Activated CD4-positive, alpha-beta T cell treated with anti-CD3 and anti-CD28 coated beads, Interleukin-2, amount 50 U/mL, for 48 hours (primary cell): ENCODE measurements at places on chromosomes 12 and 14.
A peak's percentile ranks its signal among the peaks of the same experiment; 100 is the strongest.

GRCh38 chr14:61503167-61503801, 181.9 kb downstream of the PRKCH start:
- DNase-seq: peak; percentile 75

GRCh38 chr14:100294963-100295330, 11.3 kb downstream of the SLC25A29 start:
- DNase-seq: no peak

- no peak for DNase-seq
Observed at GRCh38 chr12:63078906-63079305, 72.1 kb downstream of the AVPR1A start.

DNA sequence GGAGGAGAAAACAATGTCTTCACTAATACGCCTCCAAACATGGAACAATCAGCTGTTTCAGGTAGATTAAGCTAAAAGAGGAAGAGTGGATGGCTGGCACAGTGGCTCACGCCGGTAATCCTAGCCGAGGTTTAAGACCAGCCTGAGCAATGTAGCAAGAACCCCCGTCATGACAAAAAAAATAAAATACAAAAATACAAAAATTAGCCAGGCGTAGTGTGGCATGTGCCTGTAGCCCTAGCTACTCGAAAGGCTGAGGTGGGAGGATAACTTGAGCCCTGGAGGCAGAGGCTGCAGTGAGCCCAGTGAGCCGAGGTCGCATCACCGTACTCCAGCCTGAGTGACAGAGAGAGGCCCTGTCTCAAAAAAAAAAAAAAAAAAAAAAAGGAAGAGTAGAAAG, 1.2 kb upstream of the MED13L start:
- DNase-seq: no peak

GRCh38 chr14:99033951-99034350, 238.0 kb downstream of the BCL11B start:
- DNase-seq: no peak

GRCh38 chr14:55891692-55892091, 226.5 kb upstream of the PELI2 start:
- DNase-seq: no peak

DNA sequence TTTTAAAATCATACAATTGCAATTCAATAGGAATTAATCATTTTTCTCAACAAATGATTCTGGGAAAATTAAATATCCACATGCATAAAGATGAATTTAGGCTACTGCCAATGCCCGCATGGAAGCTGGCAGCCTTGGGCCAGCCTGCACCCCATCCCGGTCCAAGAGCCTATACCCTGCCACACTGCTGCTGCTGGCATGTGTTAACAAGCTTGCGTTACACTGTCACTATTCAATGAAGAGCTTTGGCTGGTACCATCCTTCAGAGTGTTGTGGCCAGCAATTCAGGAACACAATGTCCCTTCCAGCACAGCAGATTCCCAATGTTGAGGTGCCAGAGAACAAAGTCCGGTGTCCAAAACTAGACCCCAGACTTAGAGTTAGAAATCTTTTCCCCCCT, 13.6 kb upstream of the TAS2R14 start:
- no peak for DNase-seq

GRCh38 chr12:107435520-107435919, 250.1 kb upstream of the PWP1 start:
- DNase-seq: no peak

DNA sequence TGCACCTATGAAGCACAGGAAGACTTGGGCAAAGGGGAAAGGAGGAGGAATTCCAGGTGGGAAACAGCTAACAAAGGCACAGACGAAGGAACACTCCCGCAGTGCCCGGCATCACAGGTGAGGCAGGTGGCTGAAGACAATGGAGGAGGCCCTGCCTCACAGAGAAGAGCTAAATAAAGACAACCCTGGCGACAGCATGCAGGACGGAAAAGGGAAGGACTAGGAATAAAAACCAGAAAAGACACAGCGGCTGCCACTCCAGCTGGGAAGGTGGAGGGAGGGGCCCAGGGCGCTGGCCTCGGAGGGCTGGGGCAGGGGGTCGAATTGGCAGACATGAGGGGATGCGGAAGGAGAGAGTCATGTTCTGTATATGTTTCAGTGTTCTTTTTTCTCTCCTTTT, 43.0 kb upstream of the ANO2 start:
- DNase-seq: no peak

GRCh38 chr14:95660651-95661515, 25.3 kb upstream of the TCL1B start:
- no peak for DNase-seq

GRCh38 chr14:61438860-61439765, 117.7 kb downstream of the PRKCH start:
- peak; percentile 36 for DNase-seq

GRCh38 chr12:64937452-64937851, 113.0 kb downstream of the TBC1D30 start:
- DNase-seq: no peak

DNA sequence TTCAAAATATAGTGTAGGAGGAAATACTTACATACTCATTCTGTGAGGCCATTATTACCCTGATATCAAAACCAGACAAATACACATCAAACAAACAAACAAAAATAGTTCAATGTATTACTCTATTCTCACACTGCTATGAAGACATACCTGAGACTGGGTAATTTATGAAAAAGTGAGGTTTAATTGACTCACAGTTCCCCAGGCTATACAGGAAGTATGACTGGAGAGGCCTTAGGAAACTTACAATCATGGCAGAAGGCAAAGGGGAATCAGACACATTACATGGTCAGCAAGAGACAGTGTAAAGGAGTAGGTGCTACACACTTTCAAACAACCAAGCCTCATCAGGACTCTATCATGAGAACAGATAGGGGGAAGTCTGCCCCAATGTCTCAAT, 1023.2 kb downstream of the TMTC2 start:
- no peak for DNase-seq

- DNase-seq: no peak
Observed at GRCh38 chr12:26768611-26769603, 64.1 kb downstream of the ITPR2 start.

GRCh38 chr12:89789862-89790261, 81.2 kb upstream of the ATP2B1 start:
- no peak for DNase-seq

DNA sequence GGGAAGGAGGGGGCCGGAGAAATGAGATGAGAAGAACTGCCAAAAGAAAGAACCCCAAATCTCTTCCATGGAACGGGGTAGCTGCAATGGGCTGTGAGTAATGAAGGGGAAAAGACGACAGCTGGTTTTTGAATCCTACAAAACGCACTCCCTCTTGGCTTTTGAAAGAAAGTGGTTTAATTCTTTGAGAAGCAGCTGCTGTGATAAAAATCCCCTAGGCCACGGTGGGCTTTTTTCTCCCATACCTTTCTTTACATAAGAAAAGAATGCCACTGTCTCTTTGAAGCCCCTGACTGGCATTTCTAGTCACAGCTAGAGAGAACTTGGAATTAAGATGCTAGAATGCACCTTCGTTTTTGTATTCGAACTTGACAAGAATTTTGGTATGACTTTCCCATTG, 486.1 kb downstream of the GLT1D1 start:
- DNase-seq: no peak

DNA sequence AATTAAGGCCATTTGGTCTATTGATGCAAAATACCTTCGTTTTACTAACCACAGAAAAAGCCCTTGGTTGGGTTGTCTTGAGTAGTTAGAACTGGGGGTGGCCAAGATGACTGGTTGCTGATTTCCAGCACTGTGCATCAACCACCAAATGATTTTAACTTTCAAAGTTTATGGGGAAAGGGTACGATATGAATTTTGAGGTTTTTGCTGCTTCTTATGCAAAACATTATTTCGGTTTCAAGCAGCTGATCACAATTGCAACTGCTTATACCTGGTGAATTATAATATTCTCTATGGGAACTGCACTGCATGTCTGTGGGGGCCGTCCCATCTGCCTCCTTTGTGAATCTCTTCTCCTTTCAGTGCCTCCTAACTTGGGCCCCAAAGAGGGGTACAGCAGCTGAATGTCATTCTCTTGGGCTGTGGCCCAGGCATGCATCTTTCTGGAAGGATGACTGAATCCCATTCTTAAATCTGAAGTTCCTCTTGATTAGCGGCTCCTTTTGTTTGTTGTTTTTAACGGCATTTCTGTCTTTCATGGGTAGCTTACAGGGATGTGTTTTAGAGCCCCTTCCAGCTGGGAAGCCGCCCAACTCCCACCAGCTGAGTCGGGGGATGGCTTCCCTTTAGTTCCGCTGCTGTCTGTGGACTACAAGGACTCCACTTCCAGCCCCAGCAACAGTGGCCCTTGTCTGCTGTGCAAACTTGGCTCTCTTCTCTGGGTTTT, 479.8 kb downstream of the ZFP36L1 start:
- DNase-seq: peak; percentile 58

- no peak for DNase-seq
Observed at GRCh38 chr12:998020-998874, 7.2 kb downstream of the ERC1 start.

GRCh38 chr14:60093606-60094005, 1.9 kb downstream of the PCNX4 start:
- no peak for DNase-seq

- no peak for DNase-seq
Observed at GRCh38 chr12:16225692-16226091, 51.8 kb downstream of the SLC15A5 start.

DNA sequence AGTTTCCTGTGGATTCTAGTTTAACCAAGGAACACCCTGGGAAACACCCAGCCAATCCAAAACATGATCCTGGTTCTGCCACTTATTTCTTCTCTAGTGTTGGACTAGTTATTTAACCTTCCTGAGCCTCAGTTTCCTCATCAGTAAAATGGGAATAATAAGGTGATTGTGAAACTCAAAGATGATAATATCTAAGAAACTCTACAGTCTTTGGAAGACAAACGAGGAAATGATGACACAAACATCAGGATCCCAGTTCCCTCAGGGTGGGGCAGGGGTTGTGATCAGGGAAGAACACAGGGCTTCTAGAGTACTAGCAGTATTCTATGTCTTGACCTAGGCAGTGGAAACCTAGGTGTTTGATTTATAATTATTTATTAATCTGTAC, 18.1 kb upstream of the TMEM106C start:
- no peak for DNase-seq
